Mesothelial cell of epicardium (in vitro differentiated cells): ENCODE measurements at places on chromosomes 4 and X.

DNA sequence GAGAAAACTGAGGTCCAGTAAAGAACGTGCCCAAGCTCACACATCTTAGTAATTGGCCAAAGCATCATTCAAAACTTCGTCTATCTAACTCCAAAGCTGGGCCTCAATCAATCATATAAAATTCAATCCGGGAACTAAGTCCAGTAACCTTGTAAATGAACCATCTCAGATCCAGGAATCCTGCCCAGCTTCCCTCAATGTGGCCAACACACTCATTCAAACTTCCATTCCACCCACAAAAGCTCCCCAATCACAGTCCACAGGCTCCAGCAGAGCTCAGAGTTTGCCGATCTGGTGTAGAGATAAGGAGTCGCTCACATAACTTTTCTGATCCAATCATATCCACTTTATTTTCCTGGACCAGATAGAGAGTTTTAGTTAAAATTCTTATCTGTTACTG lies 144.8 kb downstream of the SPATA18 start:
- H3K36me3 ChIP-seq: no peaks in the 10 kb centered on the region
- no peak for DNase-seq
- H3K27ac ChIP-seq: no peak overlapping the region
- H3K4me3 ChIP-seq: no peak overlapping the region

- no peaks in the 10 kb centered on the region for H3K27me3 ChIP-seq
- no peak for DNase-seq
- no peak overlapping the region for H3K27ac ChIP-seq
- H3K4me3 ChIP-seq: no peak overlapping the region
- H3K36me3 ChIP-seq: no peaks in the 10 kb centered on the region
- no peaks in the 10 kb centered on the region for H3K4me1 ChIP-seq
Observed at GRCh38 chrX:148600581-148600980, 100.2 kb downstream of the AFF2 start.

- no peaks in the 10 kb centered on the region for H3K27me3 ChIP-seq
- H3K4me3 ChIP-seq: no peak overlapping the region
- no peaks in the 10 kb centered on the region for H3K36me3 ChIP-seq
- no peak overlapping the region for H3K27ac ChIP-seq
- H3K4me1 ChIP-seq: peaks cover 32% of the 10 kb centered on the region
Observed at GRCh38 chr4:165398570-165398969, 19.8 kb downstream of the CPE start.

GRCh38 chr4:56703378-56703777 lies 22.3 kb upstream of the HOPX start:
- peaks cover 18% of the 10 kb centered on the region for H3K4me1 ChIP-seq
- H3K36me3 ChIP-seq: no peaks in the 10 kb centered on the region
- H3K27ac ChIP-seq: no peak overlapping the region

DNA sequence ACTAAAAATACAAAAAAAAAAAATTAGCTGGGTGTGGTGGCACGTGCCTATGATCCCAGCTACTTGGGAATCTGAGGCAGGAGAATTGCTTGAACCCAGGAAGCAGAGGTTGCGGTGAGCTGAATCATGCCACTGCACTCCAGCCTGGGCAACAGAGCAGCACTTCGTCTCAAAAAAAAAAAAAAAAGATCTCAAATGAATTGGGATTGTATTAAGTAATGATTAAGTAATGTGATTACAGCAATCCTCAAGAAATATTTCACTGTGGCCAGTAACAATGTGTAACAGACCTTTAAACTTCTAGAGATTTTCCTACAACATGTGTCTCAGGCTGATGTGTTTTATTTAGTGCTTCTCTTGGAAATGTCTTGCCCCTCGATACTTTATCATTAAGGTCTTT lies 46.8 kb downstream of the PKD2 start:
- no peak for DNase-seq
- H3K27me3 ChIP-seq: no peaks in the 10 kb centered on the region
- H3K4me3 ChIP-seq: no peak overlapping the region
- H3K36me3 ChIP-seq: peaks cover 31% of the 10 kb centered on the region
- no peak overlapping the region for H3K27ac ChIP-seq

DNA sequence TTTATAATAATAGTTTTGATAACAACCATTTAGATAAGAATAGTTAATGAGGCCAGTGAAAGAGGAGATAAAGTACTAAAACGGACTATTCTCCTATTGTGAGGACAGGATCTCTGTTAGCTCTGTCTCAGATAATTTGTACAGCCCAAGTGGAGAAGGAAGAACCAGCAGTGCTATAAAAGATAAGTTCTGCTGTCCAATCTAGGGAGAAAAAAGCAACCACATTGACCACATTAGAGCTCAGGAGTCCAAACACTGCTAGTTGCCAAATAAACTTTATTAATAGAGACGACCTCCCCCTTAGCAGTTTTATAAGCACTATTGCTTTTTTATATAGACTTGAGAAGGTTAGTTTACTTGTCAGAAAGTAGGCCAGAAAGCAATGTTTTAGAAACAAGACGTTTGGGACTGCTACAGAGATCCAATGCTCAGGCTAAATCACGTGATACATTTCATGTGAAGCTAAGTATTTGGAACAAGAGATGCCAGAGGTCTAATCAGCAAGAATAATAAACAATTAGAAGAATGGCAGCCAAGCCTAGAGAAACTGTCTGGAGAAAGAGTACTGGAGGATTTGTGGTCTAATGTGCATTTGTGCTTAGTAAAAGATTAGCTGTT lies 15.9 kb downstream of the IL15 start:
- DNase-seq: no peak
- no peaks in the 10 kb centered on the region for H3K27me3 ChIP-seq
- no peak overlapping the region for H3K4me3 ChIP-seq
- peak overlapping the region; percentile 56 for H3K27ac ChIP-seq
- no peaks in the 10 kb centered on the region for H3K36me3 ChIP-seq

DNA sequence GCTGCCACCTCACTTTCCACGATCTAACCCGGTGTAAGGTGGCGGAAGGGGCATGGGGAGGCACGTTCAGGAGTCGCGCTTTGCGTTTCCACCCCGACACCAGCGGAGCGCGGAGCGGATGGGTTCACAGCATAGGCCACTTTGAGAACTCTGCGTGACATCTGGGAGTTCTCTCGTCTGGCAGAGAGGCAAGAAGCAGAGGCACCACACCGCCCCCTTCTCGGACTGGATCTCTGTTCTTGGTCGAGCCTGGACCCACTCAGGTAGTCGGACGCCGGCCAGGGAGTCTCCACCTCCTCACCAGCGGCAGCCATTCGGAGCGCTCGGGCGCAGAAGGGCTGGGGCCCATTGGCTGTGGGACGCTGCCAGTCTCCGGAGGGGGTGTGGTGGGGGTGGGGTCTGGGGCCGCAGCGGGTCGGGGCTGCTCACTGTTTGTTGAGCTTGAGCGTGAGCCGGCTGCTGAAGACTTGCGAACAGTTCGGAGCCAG lies at the start of gene DACH2:
Gene DACH2, plus strand, starts transcription at position 428 of the 488 bp plus-strand sequence.
- peak within 1 kb of the TSS; percentile 89 for H3K27ac ChIP-seq
- no peaks in the 10 kb centered on the region for H3K36me3 ChIP-seq
- H3K27me3 ChIP-seq: peaks cover 71% of the 10 kb centered on the region
- H3K4me1 ChIP-seq: peaks cover 32% of the 10 kb centered on the region
- DNase-seq: peak; percentile 92

DNA sequence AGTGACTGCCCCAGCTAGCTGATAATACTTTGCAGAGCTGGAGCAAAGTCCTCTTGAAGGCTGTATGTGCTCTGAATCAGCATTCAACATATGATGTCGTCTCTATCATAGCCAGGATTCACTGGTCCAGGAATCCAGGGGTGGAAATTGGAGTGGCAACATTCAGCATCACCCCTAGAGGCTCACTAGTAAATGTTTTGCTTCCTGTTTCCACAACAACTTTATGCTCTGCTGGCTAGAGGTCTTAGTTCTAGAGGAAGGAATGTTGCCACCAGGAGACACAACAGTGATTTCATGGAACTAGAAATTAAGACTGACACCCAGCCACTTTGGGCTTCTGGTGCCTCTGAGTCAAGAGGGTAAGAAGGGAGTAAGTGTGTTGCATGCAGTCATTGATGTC lies 11.3 kb downstream of the MAGEA1 start:
- H3K4me3 ChIP-seq: no peak overlapping the region
- H3K4me1 ChIP-seq: no peaks in the 10 kb centered on the region
- no peak for DNase-seq
- peaks cover 28% of the 10 kb centered on the region for H3K27me3 ChIP-seq

DNA sequence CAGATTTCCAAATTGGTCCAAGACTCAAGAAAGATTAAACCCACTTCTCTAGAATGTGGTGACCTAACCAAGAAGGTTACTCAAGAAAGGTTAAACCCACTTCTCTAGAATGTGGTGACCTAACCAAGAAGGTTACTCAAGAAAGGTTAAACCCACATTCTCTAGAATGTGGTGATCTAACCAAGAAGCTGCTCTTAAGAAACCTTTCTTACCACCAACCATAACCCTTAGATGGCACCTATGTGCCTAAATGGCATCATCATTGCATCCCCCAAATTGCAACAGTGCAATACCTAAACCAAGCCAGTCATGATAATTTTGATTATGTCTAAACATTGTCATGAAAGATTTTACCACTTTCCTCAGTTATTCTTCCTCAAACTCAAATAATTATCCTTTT lies 49.2 kb downstream of the IDS start:
- H3K4me1 ChIP-seq: no peaks in the 10 kb centered on the region
- no peak overlapping the region for H3K27ac ChIP-seq
- no peaks in the 10 kb centered on the region for H3K36me3 ChIP-seq
- DNase-seq: no peak
- H3K27me3 ChIP-seq: no peaks in the 10 kb centered on the region
